Anterior cingulate cortex (tissue), 58 donors: ENCODE measurements at places on chromosomes 16 and 17.

- no peak for DNase-seq
Measured at GRCh38 chr16:88008840-88009239, 57.6 kb downstream of the BANP start.

DNA sequence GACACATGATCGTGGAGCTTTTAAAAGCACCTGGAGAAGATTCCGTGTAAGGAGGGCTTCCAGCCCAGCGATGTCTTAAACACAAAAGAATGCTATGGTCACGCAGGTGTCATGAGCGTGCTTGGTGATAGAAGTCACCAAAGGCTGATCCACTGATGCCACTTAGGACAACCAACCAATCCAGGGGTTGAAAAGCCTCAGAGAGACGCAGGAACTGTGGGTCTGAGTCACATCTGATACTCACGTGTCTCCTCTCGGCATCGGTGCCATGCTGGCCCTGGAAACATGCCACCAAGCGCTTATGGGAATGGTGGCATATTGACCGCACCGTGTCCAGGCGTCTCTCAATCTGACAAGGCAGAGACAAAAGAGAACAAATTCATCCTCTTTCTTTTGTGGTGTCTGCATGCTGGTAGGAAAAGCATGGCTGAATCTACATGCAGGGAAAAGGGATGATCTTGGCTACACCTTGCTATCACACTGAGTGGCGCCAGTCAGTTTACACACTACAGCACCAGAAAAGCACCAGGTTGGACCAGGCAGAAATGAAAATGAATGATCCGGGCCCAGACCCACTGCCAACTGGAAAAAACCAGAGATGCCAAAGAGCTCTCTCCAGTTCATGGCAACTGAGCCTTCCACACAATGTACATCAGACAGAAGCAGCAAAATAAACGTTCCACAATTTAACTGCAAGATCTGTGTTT lies 38.0 kb downstream of the ARHGAP17 start:
- DNase-seq, result no peak

GRCh38 chr17:75876190-75876937 lies 2.0 kb downstream of the TRIM47 start:
- no peak for DNase-seq

GRCh38 chr17:75246404-75246803 lies 15.0 kb downstream of the GGA3 start:
- DNase-seq, result no peak

- no peak for DNase-seq
Measured at GRCh38 chr17:47894498-47895346, 1.3 kb upstream of the SP2 start.

DNA sequence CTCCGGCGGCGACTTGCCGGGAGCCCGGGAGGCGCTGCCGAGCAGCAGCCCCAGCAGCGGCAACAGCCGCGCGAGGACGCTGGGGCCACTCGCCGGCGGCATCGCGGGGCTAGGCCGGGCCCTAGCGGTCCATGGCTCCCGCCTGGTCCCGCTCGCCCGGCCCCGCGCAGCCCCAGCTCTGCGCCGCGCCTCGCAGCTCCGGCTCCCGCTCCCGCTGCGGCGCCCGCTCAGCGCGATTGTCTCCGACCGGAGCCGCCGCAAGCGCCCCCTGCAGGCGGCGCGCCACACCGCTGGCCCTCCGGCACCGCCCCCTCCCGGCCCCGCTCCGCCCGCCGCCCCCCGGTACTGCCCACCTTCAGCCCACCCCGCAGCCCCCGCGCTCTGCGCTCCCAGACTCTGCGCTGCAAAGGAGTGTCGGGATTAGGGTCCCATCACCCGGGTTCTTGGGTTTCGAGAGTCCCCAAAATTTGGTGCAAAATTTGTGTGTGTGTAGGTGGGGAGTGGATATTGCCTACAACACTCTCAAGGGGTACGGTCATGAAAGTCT lies at the start of gene FAM171A2:
FAM171A2 (minus strand) TSS at position 241 of the 547 bp plus-strand sequence; CDS start at position 102, 139 bp downstream.
- DNase-seq, result no peak

GRCh38 chr16:87635541-87636049 lies 33.3 kb downstream of the JPH3 start:
- peak; percentile 49 for DNase-seq

GRCh38 chr17:80937462-80938381 lies 53.9 kb upstream of the CHMP6 start:
- DNase-seq, result no peak

GRCh38 chr16:89233678-89234490 lies 16.4 kb downstream of the ZNF778 start:
- no peak for DNase-seq

DNA sequence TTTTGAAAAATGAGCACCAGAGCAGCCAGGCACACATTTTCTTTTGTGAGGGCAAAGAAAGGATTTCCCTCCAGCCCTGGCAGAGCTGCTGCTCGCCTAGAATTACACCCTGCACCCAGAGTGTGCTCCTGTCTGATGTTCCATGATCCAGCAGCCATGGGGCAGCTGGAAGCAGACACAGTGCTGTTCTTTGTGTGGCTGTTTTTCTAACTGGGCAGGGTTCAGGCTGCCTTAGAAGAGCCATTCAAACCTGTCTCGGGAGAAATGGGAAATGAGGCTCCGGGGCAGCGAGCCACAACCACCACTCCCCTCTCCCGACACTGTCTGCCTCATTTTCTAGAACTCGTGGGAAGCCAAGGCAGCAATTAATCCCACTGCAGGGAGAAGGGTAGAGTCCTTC lies 28.9 kb downstream of the LITAF start:
- DNase-seq, result peak; percentile 53

DNA sequence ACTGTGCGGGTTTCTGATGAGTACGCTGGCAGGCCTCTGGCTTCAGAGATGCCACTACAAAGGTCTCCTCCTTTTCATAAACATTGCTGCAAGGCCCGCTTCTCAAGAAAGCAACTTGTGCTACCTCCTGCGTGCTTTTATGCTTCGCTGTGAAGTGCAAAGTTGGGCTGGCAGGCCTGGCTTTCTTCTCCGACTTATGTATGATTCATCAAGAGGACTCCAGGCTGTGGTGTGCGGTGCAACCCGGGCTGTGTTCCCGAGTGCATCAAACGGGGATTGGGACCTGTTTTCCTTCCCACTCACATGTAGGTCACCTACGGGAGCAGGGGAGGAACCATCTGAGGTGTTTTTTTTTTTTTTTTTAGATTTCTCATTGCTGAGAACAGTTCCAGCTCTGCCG lies 534.1 kb downstream of the WWOX start:
- no peak for DNase-seq

GRCh38 chr16:55325080-55325447 lies 1.1 kb downstream of the IRX6 start:
- DNase-seq, result no peak
